ENCODE measurements at places on chromosomes 12 and 14.

DNA sequence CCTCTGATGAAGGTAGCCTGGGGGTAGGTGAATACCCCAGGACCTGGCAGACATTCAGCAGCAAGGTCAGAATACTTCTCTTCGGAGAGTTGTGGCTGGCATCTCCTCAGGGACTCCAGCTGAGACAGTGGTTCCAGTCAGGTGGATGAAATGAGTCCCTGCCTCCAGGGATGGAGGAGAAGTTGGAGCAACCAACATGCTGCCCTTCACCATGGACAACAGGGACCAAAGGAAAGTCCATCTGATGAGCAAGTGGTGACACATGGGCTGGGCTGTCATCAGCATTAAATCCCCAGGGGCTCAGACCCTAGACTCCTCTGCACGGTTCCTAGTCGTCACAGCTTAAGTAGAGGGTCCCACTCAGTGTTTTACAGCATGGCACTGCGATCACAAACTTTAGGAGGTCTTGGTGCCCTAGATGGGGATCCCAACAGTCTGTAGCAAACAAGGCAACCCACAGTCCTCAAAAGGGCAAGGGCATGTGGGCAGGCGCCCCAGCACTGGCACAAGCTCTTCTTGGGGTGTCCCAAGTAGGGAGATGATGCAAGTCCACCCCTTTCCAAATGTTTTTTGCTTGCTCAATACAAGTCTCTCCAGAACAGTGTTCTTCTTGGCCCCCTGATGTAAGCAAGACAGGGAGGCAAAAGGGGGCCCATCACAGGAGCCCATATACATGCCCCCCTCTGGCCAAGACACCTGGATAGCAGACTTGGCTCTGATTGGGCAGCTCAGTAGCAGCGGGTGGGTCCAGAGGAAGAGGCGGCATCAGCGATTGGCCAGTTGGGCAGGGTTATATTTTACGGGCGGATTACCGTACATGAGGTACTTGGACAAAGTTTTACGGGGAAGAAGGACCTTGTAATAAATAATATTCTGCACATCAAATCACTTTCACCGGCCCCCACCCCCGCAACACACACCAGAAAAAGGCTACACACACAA lies 10.8 kb upstream of the CDH24 start:
- no peak for DNase-seq

- no peak for DNase-seq
Measured at GRCh38 chr12:5546616-5547015, 114.7 kb downstream of the NTF3 start.

- no peak for DNase-seq
Measured at GRCh38 chr14:33938131-33938949, 12.5 kb downstream of the EGLN3 start.

GRCh38 chr14:69615121-69615495 lies 3.7 kb downstream of the SUSD6 start:
- DNase-seq, result no peak

DNA sequence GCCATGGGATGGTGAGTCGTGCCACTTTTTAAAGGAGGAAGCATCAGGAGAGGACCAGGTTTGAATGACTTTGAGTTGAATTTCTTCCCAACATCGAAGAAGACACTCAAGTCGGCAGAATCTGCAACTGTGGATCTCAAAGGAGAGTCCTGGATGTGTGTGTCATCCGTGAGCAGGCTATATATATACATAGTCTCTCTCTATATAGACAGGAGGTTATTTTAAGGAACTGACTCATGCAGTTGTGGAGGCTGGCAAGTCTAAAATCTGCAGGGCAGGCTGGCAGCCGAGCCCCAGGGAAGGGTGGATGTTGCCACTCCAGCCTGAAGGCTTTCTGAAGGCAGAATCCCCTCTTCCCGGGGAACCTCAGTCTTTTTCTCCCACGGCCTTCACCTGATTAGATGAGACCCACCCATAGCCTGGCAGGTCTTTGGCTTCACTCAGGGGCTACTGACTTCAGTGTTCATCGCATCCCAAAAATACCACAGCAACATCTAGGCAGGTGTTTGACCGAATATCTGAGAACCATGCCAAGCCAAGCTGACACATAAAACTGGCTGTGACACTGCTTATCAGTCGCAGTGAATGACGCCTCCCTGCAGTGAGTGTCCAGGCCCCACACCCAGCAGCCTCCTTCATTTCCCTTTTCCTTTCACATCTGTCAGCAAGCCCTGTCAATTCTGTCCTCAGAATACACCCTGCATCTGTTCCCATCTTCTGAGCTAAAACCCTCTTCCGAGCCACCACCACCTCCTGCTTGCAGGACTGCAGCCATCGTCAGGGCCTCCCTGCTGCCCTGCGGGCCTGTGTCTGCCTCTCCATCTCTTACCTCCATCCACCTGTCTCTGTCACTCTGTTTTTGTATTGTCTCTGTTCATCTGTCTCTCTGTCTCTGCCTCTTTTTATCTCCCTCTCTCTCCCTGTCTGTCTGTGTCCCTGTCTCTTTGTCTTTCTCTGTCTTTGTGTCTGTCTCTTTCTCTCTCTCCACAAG lies 54.0 kb downstream of the ZNF664 start:
- no peak for DNase-seq

DNA sequence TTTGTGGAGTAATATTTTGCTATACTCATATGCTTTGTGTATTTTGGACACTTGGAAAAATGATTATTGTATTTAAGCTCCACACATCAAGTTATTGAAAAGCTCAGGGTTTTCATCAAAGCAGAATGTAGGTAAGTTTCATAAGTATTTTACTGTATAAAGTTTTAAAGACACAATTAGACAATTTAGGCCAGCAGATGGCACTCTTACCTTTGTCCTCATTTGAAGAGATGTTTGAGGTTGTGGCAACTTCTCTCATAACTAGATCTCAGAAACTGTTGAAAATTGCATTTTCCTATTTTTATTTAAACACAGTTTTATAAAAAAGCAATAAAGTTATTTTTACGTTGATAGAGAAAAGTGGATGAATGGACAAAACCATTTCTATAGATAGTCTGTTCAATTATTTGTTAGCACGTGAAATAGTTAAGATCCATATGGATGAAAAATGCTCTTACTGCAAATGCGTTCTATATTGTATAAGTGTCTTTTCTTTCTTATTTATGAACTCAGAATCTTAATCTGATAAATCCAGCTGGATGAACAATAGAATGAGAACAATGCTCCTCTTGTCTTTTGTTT lies 300.0 kb downstream of the AEBP2 start:
- DNase-seq, result no peak

GRCh38 chr14:64841772-64842750 lies 37.6 kb downstream of the SPTB start:
- no peak for DNase-seq

- no peak for DNase-seq
Measured at GRCh38 chr14:32397861-32398640, 69.0 kb downstream of the AKAP6 start.

DNA sequence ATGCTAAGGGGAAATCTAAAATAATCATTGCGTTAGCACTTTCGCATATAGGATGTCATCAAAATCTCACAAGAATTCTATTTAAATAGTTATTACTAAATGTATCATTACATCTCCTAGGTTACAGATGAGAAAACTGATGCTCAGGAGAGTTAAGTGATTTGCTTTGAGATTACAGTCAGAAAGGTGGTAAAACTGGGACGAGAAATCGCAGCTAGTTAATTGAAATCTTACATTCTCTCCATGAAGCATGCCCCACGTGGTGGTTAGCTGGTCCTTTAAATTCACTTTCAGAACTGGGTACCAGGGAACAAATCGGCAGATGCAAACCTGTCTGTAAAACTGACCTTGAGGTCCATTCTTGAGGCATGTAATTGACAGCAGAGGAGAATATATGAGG lies 71.8 kb upstream of the PLEKHG7 start:
- DNase-seq, result no peak

DNA sequence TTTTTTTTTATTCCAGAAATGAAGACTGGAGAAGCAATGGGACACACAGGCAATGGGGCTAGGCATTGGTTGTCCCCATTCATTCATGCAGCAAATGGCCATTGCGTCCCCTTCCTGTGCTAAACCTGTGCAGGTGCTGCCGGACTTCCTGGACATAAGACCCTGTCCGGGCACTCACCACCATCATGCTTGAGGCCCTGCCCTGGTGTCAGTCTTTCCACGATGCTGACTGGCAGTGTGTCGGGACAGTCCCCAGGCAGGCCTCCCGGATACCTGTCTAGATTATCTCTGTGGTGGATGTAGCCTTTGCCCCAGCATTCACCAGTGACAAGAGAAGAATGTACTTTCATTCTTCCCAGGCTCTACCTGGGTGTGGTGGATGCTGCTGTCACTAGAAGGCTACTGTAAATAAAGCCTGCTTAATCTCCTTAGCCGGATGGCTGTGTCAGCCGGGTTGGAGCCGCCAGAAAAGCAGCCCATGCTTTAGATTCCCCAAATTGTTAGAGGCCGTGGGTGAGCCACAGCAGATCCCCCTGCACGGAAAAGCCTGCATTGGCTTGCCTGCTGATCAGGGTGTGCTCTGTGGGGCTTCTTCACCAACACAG lies 94.5 kb upstream of the PARP11 start:
- DNase-seq, result no peak

GRCh38 chr14:61535032-61535431 lies 160.3 kb upstream of the HIF1A start:
- no peak for DNase-seq

DNA sequence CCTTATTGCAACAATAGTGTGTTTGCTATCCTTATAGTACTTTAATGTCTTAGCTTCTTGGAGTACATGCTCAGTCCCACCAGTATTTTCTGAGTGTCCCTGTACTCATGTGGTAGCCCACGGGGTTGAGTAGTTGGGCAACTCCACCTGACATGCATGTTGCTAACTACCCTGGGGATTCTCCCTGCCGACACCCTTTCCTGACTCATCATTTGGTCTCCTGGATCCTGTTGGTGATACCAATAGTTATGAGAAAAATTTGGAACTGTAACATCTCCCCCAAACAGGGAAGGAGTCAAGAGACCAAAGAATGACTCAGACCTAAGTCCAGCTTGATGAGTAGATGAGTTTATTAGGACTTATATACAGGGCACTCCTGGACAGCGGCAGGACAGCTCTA lies 101.6 kb downstream of the BRMS1L start:
- DNase-seq, result no peak

GRCh38 chr12:121814429-121815119 lies 10.8 kb downstream of the SETD1B start:
- DNase-seq, result no peak

DNA sequence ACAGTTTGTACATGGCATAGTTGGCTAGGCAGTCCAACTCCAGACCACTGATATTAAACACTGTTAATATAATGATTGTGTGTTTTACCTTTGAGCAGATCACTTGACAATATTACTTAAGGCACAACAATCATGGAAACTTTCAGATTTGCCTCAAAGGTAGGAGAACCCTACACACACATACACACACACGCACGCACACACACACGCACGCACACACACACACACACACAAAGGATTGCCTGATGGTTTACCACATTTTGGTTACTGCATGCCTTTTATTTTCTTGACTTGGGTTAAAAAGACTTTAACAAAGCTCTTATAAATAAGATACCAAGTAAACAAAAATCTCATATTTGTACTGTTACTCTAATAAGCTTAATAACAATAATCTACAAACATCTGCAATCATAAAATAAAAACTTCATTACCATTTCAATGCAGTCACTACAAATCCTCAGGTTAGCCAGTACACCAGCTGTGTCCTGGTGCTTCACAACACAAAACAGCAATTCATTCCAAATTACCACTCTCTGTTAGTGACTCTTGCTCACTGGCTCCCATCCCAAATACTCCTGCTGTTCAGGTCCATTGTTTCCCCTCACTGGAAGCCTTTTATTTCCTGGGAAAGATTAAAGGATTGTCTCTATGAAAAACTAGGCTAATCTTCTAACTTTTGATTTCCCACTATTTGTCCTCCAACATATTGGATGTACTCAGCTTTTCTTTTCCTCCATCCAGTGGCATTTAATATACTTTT lies 175.2 kb upstream of the ATP2B1 start:
- DNase-seq, result no peak

Data from stimulated activated CD4-positive, alpha-beta T cell treated with anti-CD3 and anti-CD28 coated beads, TNF-alpha, amount 100 ng/mL, for 4 hours (primary cell).